Upper lobe of right lung (tissue), 1 donor: ENCODE measurements at places on chromosomes 16 and 17.

GRCh38 chr16:25052530-25052929 is 37.4 kb upstream of the ARHGAP17 start:
- DNase-seq, result no peak

DNA sequence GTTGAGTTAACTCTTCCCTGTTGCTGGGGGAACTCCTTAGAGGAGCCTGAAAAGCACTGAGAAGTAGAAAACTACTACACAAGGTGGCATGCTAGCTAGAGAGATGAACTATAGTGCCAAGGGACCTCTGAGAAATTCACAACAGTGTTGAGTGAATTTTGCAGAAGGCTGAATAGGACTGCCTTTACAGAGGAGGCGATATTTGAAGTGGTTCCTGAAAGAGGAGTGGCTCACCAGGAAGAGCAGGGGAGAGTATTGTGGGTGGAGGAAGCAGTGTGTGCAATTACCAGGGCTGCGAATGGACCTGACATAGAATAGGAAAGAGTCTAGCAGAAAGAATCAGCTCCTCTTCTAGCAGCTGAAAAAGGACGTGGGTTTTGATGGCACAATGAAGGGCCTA is 66.4 kb downstream of the CDK5R1 start:
- DNase-seq, result no peak

DNA sequence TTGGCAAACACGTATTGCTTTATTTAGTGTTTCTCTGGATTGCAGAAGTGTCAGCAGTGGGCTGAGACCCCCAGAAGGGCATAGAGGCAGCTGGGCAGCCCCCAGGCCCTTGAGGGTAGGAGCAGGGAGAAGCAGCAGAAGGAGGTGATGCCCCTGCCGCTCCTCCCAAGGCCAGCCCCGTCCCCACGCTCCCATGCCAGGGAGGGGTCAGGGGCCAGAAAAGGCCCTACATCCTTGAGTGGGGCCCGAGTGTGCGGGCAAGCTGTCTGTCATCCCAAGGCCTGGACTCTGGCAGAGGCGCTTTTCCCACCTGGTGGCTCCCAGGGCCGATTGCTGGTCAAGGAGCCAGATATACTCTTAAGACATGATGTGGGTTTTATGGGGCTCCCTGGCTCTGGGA is 8.2 kb upstream of the CRK start:
- no peak for DNase-seq

DNA sequence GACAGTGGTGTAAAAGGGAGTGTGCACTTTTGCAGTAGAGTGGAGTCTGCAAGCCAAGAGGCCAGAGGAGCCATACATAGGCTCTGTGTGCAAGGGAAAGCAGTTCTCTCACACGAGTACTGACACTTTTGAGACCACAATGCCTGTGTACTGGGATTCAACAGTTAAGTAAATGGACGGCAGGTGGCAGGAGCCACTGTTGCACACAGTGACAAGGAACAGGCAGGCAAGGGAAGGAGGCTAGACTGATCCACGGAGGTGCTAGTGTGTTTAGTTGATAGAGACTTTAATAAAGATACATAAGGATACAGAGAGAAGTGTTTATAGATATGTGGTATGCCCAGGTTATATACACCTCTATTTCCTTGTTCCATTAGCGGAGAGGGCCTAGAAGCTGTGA is 67.0 kb downstream of the MPRIP start:
- DNase-seq, result no peak

- DNase-seq, result no peak
Measured at GRCh38 chr17:33615861-33616260, 322.8 kb upstream of the ASIC2 start.
